Body of pancreas (tissue), 4 donors: ENCODE measurements at places on chromosomes 7 and 10. TPM values are rescaled to one million over a fixed set of nuclear protein-coding genes. Genes with fewer than 3 reads are reported as not detected.

DNA sequence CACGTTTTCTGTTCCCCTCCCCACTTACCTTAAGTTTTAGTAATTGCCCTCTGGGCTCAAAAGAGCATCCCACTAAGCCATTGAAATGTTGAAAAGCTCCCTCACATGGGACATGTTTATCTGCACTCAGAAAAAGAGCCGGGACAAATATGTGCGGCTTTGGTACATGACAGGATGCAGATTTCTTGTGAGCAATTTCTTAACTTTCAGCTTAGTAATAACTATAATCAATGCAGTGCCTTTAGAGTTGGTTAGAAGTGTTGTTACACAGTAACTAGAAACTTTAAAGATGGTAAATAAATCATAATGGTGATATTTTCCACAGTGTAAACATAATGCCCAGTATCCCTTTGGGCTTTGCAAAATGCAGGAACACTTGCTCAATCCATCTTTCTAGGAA, 89.2 kb downstream of the ZNF365 start:
- no peaks in the 10 kb centered on the region for H3K4me1 ChIP-seq
- no peak overlapping the region for H3K27ac ChIP-seq
- no peak for DNase-seq

ABCC2 gene
- 4.3 TPM for total RNA-seq

DNA sequence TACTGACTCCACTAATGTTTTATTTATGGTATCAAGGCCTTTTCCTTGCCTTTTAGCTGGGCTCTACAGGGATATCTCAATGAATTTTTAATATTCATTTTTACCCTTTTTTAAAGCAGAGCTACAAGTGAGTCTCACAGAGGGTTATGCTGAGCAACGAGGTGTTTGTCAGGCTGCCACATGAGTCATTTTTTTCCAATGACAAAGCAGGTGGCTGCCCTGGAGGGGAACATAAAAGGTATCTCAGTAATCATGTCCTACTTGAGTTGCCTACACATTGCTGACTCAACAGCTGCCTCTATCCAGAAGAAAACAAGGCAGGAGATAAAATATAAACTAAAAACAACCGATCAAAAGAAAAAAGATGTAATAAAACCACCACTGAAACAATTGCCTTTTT, 1004.9 kb upstream of the POT1 start:
- H3K4me1 ChIP-seq, result no peaks in the 10 kb centered on the region
- no peak overlapping the region for H3K4me3 ChIP-seq
- H3K27me3 ChIP-seq, result no peaks in the 10 kb centered on the region
- no peaks in the 10 kb centered on the region for H3K36me3 ChIP-seq
- no peak for DNase-seq

DNA sequence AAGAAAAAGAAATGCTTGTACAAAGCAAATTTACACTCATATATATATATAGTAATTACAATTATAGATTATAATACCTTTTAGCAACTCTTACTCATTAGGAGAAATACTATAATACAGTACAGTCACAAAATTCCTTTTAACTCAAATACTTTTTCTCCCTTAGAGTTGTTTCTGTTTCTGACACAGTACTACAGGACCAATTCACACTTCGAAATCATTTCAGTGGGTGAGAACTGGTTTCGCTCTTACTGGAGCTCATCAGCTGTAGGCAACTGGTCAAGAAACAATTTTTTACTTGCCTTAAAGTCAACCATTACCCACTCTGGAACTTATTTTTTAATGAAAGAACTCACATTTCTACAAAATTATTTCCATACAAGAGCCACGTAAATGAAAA, 6.0 kb downstream of the CCDC186 start:
- DNase-seq, result no peak
- H3K27me3 ChIP-seq, result no peaks in the 10 kb centered on the region
- no peaks in the 10 kb centered on the region for H3K36me3 ChIP-seq
- peaks cover 59% of the 10 kb centered on the region for H3K4me1 ChIP-seq

GRCh38 chr10:24778298-24778697, 54.6 kb upstream of the ARHGAP21 start:
- no peak for DNase-seq
- no peaks in the 10 kb centered on the region for H3K4me1 ChIP-seq
- H3K36me3 ChIP-seq, result no peaks in the 10 kb centered on the region
- H3K4me3 ChIP-seq, result no peak overlapping the region
- no peaks in the 10 kb centered on the region for H3K27me3 ChIP-seq

- no peak overlapping the region for H3K4me3 ChIP-seq
- H3K27me3 ChIP-seq, result no peaks in the 10 kb centered on the region
- no peaks in the 10 kb centered on the region for H3K4me1 ChIP-seq
- no peak overlapping the region for H3K27ac ChIP-seq
These were observed 224.1 kb downstream of the SLC25A13 start for GRCh38 chr7:96097835-96098234.

OR9A2 gene
- not detected for total RNA-seq

GRCh38 chr7:111081546-111082267, 9.2 kb upstream of the LRRN3 start:
- no peak overlapping the region for H3K27ac ChIP-seq
- no peaks in the 10 kb centered on the region for H3K36me3 ChIP-seq
- H3K4me1 ChIP-seq, result no peaks in the 10 kb centered on the region
- DNase-seq, result no peak
- H3K4me3 ChIP-seq, result no peak overlapping the region

BAG3 gene
- 17.5 TPM for total RNA-seq

- peak; percentile 43 for DNase-seq
- peaks cover 20% of the 10 kb centered on the region for H3K4me1 ChIP-seq
- H3K27me3 ChIP-seq, result no peaks in the 10 kb centered on the region
- H3K4me3 ChIP-seq, result peak overlapping the region; percentile 78
- H3K36me3 ChIP-seq, result no peaks in the 10 kb centered on the region
These were observed 43.3 kb downstream of the SFTPD start for GRCh38 chr10:79905322-79906314.

DNA sequence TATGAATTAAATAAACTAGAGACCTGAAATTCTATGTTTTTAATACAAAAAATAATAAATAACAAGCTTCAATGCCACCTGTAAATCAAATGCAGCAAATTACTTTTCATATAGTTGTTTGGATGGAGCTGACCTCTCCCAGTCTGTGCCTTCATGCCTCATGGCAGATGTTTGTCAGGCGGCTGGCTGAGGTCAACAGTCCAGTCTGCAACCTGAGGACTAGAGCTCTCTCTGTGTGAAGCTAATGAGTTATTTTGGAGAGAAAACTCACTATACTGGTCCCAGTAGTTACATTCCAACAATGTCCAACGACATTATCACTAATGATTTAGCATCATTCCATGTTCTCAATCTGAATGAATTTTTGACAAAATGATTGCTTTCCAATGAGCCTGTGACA, 746.2 kb upstream of the POM121L12 start:
- DNase-seq, result no peak
- H3K36me3 ChIP-seq, result no peaks in the 10 kb centered on the region
- no peaks in the 10 kb centered on the region for H3K4me1 ChIP-seq
- no peaks in the 10 kb centered on the region for H3K27me3 ChIP-seq
- no peak overlapping the region for H3K4me3 ChIP-seq

EFCAB10 gene
- total RNA-seq, result not detected

DNA sequence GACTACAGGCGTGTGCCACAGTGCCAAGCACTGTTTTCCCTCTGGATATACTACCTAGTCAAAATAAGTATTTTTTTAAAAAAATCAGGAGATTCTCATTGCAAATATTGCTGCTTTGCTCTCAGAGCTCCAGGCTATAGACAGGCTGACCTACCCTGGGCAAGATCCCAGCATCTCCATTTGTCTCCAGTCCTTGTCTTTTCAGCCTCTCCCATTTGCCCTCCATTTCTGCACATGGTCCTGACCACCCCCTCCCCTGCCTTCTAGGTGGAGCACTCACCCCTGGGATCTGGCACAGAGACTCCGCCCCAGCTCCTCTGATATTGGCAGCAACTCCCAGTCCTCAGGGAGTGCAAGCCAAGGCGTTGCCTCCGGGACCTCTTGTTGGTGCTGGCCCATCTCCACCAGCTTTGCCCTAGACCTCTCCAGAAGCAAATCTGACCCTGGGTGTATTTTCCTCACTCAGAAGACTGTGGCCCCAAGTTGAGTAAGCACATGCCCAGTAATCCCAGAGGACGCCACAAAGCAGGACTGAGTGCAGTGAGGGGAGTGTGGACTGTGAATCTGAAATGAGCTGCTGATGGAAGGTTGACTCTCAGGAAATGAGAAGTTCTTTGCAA, 120.6 kb downstream of the MTPAP start:
- H3K27ac ChIP-seq, result no peak overlapping the region
- no peak for DNase-seq
- H3K4me3 ChIP-seq, result no peak overlapping the region
- no peaks in the 10 kb centered on the region for H3K36me3 ChIP-seq

AKR1C8 gene
- not detected for total RNA-seq

DNA sequence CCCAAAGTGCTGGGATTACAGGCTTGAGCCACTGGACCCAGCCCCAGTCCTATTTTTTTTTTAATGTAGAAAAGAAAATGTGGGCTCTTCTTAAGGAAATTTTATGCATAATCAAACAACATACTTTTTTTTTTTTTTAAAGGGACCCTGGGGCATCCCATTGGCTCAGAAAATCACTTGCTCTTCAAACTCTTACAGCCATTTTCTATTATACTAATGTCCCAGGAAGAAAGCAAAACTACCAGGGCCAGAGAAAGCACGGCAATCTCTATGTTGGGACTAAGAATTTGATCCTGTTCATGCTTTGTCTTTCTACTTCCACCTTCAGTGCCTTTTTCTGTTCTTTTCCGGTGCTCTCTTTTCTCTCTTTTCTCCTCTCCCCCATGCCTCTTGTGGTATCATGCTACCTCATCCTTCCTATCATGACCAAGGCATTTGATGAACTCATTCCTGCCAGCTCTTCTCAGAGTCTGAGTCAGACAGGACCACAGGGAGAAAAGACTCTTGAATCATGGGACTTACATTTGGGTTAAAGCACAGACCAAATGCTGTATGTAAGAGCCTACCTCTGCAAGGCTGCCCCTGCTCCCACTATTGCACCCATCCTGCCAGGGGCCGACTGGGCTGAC, 76.4 kb upstream of the CCNY start:
- H3K27ac ChIP-seq, result no peak overlapping the region
- H3K4me1 ChIP-seq, result no peaks in the 10 kb centered on the region
- H3K27me3 ChIP-seq, result no peaks in the 10 kb centered on the region
- H3K36me3 ChIP-seq, result no peaks in the 10 kb centered on the region
- H3K4me3 ChIP-seq, result no peak overlapping the region

DNA sequence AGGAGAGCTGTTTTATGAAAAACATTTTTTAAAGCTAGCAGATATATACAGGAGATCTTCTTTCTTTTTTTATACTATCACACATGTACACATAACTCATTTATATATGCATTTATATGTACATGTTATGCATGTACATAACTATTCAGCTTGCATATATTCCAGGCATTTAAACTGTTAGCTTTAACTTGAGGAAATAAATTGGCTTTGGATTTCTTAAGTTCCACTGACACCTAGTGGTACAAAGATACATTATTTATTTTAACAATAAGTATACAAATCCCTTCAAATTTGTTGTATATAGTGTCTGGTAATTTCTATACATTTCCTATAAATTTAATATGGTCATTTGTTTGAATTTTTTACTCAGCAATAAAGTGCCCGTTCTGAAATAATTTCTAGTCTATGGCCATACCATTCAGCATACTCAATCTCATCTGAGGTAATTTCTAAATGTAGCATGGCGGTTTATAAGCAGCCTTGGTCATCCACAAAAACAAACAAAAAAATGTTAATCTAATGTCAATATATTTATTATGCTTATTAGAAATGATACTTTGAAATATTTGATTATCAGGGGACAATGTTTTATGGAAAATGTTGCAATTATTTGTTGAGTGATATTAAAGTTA, 11.6 kb downstream of the ZDHHC6 start:
- H3K27ac ChIP-seq, result no peak overlapping the region
- peaks cover 20% of the 10 kb centered on the region for H3K36me3 ChIP-seq
- H3K4me1 ChIP-seq, result no peaks in the 10 kb centered on the region
- no peak overlapping the region for H3K4me3 ChIP-seq
- DNase-seq, result no peak

FAS gene
- 22.1 TPM for total RNA-seq

DNA sequence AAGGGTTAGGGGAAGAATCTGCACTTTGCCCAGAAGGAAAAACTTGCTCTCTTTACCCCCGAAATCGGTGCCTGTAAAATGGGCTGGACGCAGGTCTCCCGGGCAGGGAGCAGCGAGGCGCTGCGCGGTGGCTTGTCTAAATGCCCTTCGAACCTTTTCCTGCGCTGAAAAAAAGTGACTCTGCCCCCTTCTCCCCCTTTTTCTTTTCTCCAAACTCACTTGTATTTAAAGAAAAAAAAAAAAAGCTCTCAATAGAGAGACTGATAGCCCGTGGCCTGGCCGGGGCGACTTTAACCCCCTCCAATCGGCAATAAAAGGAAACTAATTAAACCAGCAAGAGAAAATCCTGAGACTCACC, 286 bp downstream of the SP8 start:
- H3K4me1 ChIP-seq, result peaks cover 37% of the 10 kb centered on the region
- H3K27ac ChIP-seq, result no peak overlapping the region
- H3K27me3 ChIP-seq, result peaks cover 63% of the 10 kb centered on the region
- no peak for DNase-seq

- no peaks in the 10 kb centered on the region for H3K36me3 ChIP-seq
- no peaks in the 10 kb centered on the region for H3K27me3 ChIP-seq
- no peak overlapping the region for H3K27ac ChIP-seq
- no peak for DNase-seq
These were observed 17.0 kb downstream of the TRPV5 start for GRCh38 chr7:142916508-142916907.

GRCh38 chr10:60731134-60731885, 47.0 kb upstream of the CDK1 start:
- peak; percentile 27 for DNase-seq
- H3K36me3 ChIP-seq, result no peaks in the 10 kb centered on the region
- H3K27me3 ChIP-seq, result no peaks in the 10 kb centered on the region
- H3K4me3 ChIP-seq, result no peak overlapping the region

AOC1 gene
- total RNA-seq, result 1.6 TPM

SH2D4B gene
- total RNA-seq, result not detected

- no peak overlapping the region for H3K27ac ChIP-seq
- H3K4me1 ChIP-seq, result no peaks in the 10 kb centered on the region
- no peak for DNase-seq
- H3K27me3 ChIP-seq, result no peaks in the 10 kb centered on the region
- no peak overlapping the region for H3K4me3 ChIP-seq
These were observed 36.2 kb downstream of the PDLIM1 start for GRCh38 chr10:95254629-95255028.

DNA sequence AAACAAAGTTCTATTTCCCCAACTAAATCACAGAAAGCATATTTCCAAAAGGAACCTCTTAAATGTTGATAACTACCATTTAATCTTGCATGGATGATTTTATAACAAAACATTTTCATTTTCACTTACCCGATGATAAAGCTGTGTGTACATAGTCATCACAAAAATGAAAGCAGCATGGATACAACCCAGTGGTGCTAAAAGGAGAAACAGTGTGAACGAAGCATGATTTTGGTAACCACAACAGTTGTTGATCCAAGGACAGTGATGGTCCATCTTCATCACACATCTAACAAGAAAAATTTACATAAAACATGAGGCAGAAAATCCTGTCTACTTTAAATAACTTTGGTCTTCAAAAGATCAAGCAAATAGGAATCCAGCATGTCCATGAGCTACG, 4.7 kb downstream of the ZDHHC6 start:
- no peaks in the 10 kb centered on the region for H3K27me3 ChIP-seq
- H3K36me3 ChIP-seq, result no peaks in the 10 kb centered on the region
